ENCODE measurements at places on chromosomes 12 and 14. TPM values are rescaled to one million over a fixed set of nuclear protein-coding genes. Genes with fewer than 3 reads are reported as not detected.

Gene VWF
- not detected for total RNA-seq

Gene CD163
- total RNA-seq: not detected

Gene TAS2R14
- total RNA-seq: 1.3 TPM

Gene TAS2R9
- not detected for total RNA-seq

Gene ADCY4
- total RNA-seq: 4.5 TPM

Gene PTPRO
- total RNA-seq: 1.5 TPM

- no peaks in the 10 kb centered on the region for H3K27me3 ChIP-seq
- no peak for DNase-seq
- no peaks in the 10 kb centered on the region for H3K36me3 ChIP-seq
- peaks cover 20% of the 10 kb centered on the region for H3K4me1 ChIP-seq
- peak overlapping the region; percentile 76 for H3K4me3 ChIP-seq
These were observed 1.8 kb downstream of the CDK2AP1 start for GRCh38 chr12:123269896-123270213.

- peaks cover 87% of the 10 kb centered on the region for H3K36me3 ChIP-seq
- H3K27ac ChIP-seq: no peak overlapping the region
- no peak for DNase-seq
- H3K27me3 ChIP-seq: no peaks in the 10 kb centered on the region
These were observed 41.1 kb downstream of the GNG2 start for GRCh38 chr14:51901475-51902024.

GRCh38 chr12:96132819-96133218, 61.4 kb upstream of the ELK3 start:
- H3K36me3 ChIP-seq: no peaks in the 10 kb centered on the region
- peak; percentile 27 for DNase-seq
- peaks cover 20% of the 10 kb centered on the region for H3K27me3 ChIP-seq
- no peak overlapping the region for H3K4me3 ChIP-seq

DNA sequence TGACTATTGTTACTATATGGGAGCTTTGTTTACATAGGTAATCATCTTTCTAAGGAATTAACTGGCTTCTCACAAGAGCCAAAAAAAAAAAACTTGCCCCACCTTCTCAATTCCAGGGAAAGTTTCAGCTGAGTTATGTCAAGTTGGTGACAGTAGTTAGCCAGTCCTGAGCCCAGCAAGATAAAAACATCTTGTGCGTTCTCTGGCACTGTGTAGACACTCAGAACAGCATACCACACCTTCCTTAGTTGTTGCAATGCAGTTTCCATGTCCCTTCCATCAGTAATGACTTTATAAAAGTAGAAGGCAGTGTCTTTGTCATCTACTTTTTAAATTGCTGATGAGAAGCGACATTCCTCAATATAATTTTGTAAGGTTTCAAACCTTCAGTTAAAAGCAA, 50.2 kb downstream of the PTPN21 start:
- H3K27ac ChIP-seq: no peak overlapping the region
- peaks cover 10% of the 10 kb centered on the region for H3K27me3 ChIP-seq
- no peak overlapping the region for H3K4me3 ChIP-seq
- no peak for DNase-seq

DNA sequence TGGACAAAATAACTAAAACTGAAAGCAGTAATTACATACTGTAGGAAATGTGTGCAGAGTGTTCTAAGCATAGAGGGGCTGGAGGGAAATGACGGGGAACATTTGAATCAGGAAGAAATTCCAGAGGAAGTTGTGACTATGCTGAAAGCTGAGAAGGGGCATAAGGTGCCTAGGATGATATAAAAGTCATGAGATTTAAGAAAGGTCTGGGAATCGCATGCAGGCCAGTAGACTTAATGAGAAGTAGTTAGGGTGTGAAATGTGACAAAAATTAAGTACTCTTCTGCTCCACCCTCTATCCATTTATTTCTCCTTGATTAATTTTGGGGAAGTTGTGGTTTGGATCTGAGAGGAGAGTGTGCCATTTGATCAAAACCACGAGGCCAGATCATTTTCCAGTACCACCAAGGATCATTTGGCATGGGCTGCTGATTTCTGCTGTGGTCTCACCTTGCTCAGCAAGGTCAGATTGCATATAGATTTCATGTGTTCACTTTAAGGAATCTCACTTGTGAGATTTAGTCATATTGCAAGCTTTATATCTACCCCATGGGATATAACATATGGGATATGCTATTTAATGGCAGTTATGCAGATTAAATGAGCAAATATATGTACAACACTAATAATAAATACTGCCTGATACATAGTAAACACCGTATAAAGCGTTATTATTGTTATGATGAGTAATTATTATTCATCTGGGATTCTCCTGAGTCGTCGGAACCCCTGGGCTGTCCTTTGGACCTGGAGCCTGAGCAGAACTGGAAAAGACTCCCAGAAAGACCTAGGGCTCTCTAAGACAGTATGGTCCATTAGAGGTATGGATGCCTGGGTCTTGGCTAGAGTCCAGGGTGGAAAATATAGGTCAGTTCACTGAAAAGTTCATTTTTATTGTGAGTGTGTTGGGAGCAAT, 72.3 kb downstream of the SRGAP1 start:
- H3K27me3 ChIP-seq: no peaks in the 10 kb centered on the region
- no peaks in the 10 kb centered on the region for H3K4me1 ChIP-seq
- no peak overlapping the region for H3K4me3 ChIP-seq
- no peaks in the 10 kb centered on the region for H3K36me3 ChIP-seq

- H3K4me3 ChIP-seq: no peak overlapping the region
- no peak overlapping the region for H3K27ac ChIP-seq
- no peaks in the 10 kb centered on the region for H3K36me3 ChIP-seq
- H3K27me3 ChIP-seq: no peaks in the 10 kb centered on the region
These were observed 215.6 kb downstream of the FSCB start for GRCh38 chr14:44291366-44291915.

GRCh38 chr12:120982659-120983058, 4.3 kb downstream of the HNF1A start:
- H3K27me3 ChIP-seq: no peaks in the 10 kb centered on the region
- no peak for DNase-seq
- H3K4me3 ChIP-seq: no peak overlapping the region
- no peaks in the 10 kb centered on the region for H3K36me3 ChIP-seq
- peaks cover 3% of the 10 kb centered on the region for H3K4me1 ChIP-seq
- H3K27ac ChIP-seq: no peak overlapping the region

GRCh38 chr12:33322519-33322918, 117.1 kb downstream of the SYT10 start:
- DNase-seq: no peak
- no peaks in the 10 kb centered on the region for H3K27me3 ChIP-seq
- no peak overlapping the region for H3K27ac ChIP-seq
- H3K4me1 ChIP-seq: no peaks in the 10 kb centered on the region
- no peaks in the 10 kb centered on the region for H3K36me3 ChIP-seq

DNA sequence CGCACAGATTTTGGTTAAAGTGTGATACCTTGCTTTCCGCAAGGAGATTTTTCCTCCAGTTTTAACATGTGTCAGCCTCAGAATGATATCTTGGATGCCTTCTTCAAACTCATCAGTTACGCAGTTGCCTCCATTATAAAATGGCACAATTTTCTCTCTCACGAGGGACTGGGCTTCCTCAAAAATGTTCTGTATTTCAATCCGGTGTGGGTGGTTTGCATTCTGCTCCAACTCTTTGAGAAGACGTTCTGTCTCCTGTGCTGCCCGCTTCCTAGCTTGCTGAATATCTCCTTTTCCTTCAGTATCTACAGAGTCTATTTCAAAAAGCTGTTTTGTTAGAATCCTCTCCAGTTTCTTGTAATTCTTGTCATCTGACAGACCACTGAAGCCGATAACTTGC, 1.8 kb downstream of the BAG5 start:
- H3K27me3 ChIP-seq: no peaks in the 10 kb centered on the region
- peak overlapping the region; percentile 93 for H3K4me3 ChIP-seq
- H3K36me3 ChIP-seq: peaks cover 42% of the 10 kb centered on the region
- H3K27ac ChIP-seq: peak overlapping the region; percentile 85
- peaks cover 66% of the 10 kb centered on the region for H3K4me1 ChIP-seq

DNA sequence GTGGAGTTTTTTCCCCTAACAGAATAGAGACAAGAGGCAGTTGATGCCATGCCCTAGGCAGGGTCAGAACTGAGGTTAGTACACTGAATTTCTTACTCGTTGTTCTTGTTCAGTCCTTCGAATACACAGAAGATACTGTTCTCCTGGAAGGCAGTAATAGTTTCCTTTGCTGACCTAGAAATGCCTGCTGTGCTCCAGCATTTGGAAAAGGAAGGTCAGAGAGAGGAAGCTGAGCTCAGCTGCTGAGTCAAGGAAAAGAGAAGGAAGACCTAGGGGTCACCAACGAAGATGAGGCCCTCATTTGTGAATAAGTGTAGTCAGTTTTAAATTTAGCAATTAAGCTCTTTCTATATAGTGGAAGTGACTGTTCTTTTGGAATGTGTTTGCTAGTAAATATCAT, 100.1 kb downstream of the CRADD start:
- H3K4me3 ChIP-seq: no peak overlapping the region
- no peak overlapping the region for H3K27ac ChIP-seq
- H3K27me3 ChIP-seq: no peaks in the 10 kb centered on the region
- no peak for DNase-seq
- peaks cover 18% of the 10 kb centered on the region for H3K4me1 ChIP-seq

DNA sequence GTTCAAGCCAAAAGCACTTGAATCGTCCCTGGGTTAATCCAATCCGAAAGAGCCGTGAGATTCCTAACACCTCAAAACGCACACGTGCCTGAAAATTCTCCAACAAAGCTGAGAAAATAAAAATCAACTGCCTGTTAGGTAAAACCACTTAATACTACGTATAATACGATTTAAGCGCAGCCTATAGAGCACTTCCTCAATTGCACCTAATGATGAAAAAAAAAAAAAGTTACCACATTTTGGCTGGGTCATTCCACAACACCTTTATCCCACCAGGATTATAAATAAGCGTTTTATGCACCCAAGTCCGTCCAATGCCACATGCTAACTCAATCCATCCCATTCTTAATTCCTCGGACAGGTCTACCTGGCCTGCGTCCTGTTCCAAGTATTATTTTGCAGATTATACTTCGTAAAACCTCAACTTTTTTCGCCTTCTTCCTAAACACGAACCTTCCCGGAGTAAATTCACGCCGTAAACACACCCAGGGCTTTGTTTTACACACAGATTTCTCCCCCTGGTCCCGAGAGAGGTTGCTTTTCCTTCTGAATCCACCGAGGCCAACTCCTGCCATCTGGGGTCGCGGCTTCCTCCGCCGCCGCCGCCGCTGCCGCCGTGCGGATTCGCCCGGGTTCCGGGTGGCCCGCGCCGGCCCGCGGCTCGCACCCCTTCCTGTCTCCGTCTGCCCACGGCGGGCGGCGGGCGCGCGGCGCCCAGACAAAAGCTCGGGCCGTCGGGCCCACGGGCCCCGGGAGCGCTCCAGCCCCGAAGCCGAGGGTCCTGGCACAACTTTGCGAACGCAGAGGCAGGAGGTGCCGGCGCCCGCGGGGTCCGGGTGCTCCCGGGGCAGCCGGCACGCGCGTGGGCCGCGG, 66.2 kb downstream of the RNF34 start:
- H3K4me1 ChIP-seq: peaks cover 40% of the 10 kb centered on the region
- peak overlapping the region; percentile 90 for H3K27ac ChIP-seq
- peak overlapping the region; percentile 93 for H3K4me3 ChIP-seq
- H3K27me3 ChIP-seq: no peaks in the 10 kb centered on the region
- peaks cover 11% of the 10 kb centered on the region for H3K36me3 ChIP-seq
- DNase-seq: peak; percentile 60

- no peaks in the 10 kb centered on the region for H3K36me3 ChIP-seq
- no peak overlapping the region for H3K27ac ChIP-seq
- no peak overlapping the region for H3K4me3 ChIP-seq
- no peaks in the 10 kb centered on the region for H3K27me3 ChIP-seq
- DNase-seq: no peak
- no peaks in the 10 kb centered on the region for H3K4me1 ChIP-seq
These were observed 1683.8 kb upstream of the SEL1L start for GRCh38 chr14:83217492-83217891.

DNA sequence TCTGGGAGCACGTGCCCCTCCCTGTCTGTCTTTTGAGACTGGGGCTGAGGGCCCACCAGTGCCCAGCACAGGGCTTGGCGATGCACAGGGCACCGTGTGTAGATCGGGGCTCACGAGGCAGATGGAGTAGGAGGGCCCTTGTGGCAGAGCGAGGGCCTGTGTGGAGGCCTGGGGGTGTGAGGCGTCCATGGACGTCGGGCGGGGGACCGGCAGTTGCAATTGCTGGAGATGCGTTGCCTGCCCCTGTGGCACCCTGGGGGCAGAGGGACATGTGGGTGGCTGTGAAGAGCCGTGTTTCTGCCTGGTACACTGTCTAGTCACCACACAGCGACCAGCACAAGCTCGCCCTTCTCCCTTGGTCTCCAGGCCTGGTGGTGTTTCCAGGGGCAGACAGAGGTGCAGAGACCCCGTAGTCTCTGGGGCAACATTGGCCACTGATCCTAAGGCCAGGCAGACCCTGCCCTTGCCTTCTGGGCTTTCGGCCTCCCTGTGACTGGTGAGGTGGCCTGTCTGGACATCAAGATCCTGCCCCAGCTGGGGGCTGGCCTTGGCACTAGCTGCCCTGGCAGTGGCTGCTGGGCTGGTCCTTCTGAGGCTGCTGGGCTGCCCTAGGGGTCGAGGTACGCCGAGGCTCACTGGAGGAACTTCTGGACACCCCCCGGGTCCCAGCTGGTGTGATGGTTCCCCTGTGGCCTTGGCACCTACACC, 14.5 kb downstream of the KIF26A start:
- H3K4me1 ChIP-seq: peaks cover 14% of the 10 kb centered on the region
- no peaks in the 10 kb centered on the region for H3K27me3 ChIP-seq
- H3K4me3 ChIP-seq: no peak overlapping the region

GRCh38 chr12:53725824-53726223, 1.4 kb downstream of the CALCOCO1 start:
- H3K27ac ChIP-seq: no peak overlapping the region
- H3K36me3 ChIP-seq: peaks cover 21% of the 10 kb centered on the region
- H3K4me3 ChIP-seq: peak overlapping the region; percentile 87
- no peaks in the 10 kb centered on the region for H3K27me3 ChIP-seq
- peaks cover 33% of the 10 kb centered on the region for H3K4me1 ChIP-seq

DNA sequence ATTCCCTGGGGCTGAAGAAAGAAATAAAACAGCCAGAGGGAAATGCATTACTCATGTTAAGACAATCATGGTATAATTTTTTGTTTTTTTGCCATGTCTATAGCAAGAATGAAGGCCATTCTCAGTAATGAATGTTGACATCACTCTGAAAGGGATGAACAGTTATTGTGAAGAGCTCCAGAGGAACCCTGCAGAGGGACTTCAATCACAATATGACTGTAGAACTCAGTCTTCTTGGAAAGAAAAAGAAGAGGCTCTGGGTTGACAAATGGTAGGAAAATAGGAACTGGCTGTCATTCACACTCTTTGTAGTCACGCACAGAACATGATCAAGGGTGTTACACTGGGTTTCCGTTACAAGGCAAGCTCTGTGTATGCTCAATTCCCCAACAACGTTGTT, 73.8 kb upstream of the DACT1 start:
- DNase-seq: no peak
- H3K4me3 ChIP-seq: no peak overlapping the region
- no peaks in the 10 kb centered on the region for H3K27me3 ChIP-seq
- H3K36me3 ChIP-seq: no peaks in the 10 kb centered on the region

GRCh38 chr14:33556382-33557121, 394.3 kb downstream of the EGLN3 start:
- no peaks in the 10 kb centered on the region for H3K27me3 ChIP-seq
- H3K36me3 ChIP-seq: no peaks in the 10 kb centered on the region
- H3K4me1 ChIP-seq: no peaks in the 10 kb centered on the region
- H3K27ac ChIP-seq: no peak overlapping the region
